ENCODE measurements at places on chromosomes 13 and 19. TPM values are rescaled to one million over a fixed set of nuclear protein-coding genes. Genes with fewer than 3 reads are reported as not detected.

- H3K4me3 ChIP-seq, result no peak overlapping the region
- peak; percentile 9 for DNase-seq
- H3K27ac ChIP-seq, result peak overlapping the region; percentile 20
- no peaks in the 10 kb centered on the region for H3K27me3 ChIP-seq
- H3K4me1 ChIP-seq, result peaks cover 84% of the 10 kb centered on the region
Measured at GRCh38 chr13:45333977-45334922, 6.7 kb downstream of the TPT1 start.

DNA sequence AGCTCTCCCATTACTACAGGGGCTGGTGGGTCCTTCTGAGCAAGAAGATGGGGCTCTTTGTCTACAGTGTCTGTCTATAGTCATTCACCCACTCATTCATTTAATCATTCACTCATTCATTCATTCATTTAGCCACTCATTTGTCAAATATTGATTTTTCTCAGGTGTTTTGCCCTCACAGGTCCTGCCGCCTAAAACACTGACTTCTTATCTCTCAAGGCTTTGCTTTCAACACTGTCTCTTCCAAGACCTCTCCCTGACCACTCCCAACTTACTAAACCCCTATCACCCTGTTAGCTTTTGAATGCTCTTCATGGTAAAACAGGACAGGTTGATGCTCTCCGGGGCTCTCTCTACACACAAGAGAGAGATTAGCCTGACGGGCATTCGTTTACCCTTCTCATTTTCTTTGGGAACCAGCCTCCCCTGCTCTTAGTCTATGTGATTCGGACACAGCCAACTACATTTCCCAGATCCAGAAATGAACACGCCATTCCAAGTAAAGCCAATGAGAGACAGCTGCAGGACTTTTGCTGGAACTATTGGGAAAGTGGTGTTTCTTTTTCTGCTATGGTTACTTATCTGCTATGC is 22.7 kb downstream of the FAM187B start:
- no peaks in the 10 kb centered on the region for H3K4me1 ChIP-seq
- H3K4me3 ChIP-seq, result no peak overlapping the region
- peaks cover 6% of the 10 kb centered on the region for H3K27me3 ChIP-seq
- H3K36me3 ChIP-seq, result no peaks in the 10 kb centered on the region

GRCh38 chr19:38059897-38060296 is 152.9 kb downstream of the SIPA1L3 start:
- peaks cover 10% of the 10 kb centered on the region for H3K4me1 ChIP-seq
- DNase-seq, result no peak
- no peak overlapping the region for H3K4me3 ChIP-seq

- peaks cover 2% of the 10 kb centered on the region for H3K27me3 ChIP-seq
- no peak overlapping the region for H3K4me3 ChIP-seq
- peak overlapping the region; percentile 91 for H3K27ac ChIP-seq
- DNase-seq, result peak; percentile 95
- H3K36me3 ChIP-seq, result no peaks in the 10 kb centered on the region
Measured at GRCh38 chr13:31045286-31046081, 113.0 kb downstream of the TEX26 start.

DNA sequence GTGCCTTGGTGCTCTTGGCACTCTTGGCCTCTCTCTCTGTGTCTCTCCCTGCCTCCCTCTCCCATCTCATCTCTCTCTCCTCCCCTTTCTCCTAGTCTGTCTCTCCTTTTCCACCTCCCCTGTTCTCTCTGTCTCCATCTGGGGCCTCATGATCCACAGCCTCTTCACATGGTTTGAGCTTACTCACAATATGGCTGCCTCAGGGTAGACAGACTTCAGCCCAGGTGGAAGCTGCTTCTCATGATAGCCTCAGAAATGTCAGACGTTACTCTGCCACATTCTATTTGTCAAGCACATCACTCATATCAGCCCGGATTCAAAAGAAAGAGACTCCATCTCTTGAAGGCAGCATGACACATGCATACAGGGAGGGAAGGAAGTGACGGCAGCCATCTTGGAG is 18.4 kb upstream of the S1PR4 start:
- H3K27ac ChIP-seq, result no peak overlapping the region
- H3K36me3 ChIP-seq, result no peaks in the 10 kb centered on the region
- H3K27me3 ChIP-seq, result no peaks in the 10 kb centered on the region
- H3K4me3 ChIP-seq, result no peak overlapping the region
- peaks cover 10% of the 10 kb centered on the region for H3K4me1 ChIP-seq

DNA sequence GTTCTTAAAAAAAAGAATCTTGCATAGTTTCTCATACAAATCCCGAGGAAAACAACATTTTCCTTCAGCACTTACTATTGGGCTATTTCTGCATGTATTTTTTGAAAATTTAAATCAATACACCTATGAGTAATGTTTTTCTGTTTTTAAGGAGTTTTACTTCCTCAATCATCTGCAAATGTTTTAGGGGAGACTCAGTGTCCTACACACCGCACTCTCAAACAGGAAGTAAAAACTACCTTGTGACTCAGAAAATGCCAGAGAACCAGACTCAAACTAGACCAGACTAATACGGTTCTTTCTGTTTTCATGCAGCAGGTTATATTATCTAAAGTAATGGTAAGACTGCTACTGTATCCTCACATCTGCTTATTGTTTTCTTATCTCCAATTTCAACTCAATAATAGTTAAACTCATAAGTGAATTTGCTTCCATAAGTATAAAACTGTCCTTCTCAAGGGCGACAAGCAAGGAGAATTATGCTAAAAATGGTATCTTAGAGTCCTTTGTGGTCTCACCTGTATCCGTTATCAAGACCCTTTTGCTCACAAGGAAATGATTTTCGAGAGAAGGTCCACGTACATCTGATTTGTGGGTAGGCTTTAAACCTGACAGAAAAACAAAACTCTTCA is 52.5 kb downstream of the FLT3 start:
- no peaks in the 10 kb centered on the region for H3K4me1 ChIP-seq
- no peak overlapping the region for H3K4me3 ChIP-seq
- peaks cover 5% of the 10 kb centered on the region for H3K27me3 ChIP-seq
- no peak for DNase-seq
- no peak overlapping the region for H3K27ac ChIP-seq

DNA sequence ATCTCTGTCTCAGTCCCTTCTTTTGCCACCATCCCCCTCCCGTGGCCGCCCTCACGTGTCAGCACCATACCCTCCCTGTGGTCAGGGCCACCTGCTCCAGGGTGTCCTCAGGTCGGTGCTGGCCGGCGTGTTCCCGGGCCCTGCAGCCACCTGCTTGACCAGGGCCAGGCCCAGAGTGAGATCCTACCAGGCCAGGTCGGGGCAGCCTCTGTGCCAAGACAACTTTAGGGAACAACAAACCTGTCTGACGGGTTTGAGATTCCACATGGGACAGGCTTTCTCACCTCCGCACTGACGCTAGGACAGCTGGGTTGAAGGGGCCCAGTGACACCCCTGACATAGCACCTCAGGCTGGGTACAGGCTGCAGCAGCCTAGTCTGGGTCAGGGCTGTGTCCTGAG is 7.5 kb upstream of the SBNO2 start:
- H3K27ac ChIP-seq, result no peak overlapping the region
- H3K36me3 ChIP-seq, result no peaks in the 10 kb centered on the region
- peak; percentile 74 for DNase-seq
- H3K4me1 ChIP-seq, result peaks cover 26% of the 10 kb centered on the region

DNA sequence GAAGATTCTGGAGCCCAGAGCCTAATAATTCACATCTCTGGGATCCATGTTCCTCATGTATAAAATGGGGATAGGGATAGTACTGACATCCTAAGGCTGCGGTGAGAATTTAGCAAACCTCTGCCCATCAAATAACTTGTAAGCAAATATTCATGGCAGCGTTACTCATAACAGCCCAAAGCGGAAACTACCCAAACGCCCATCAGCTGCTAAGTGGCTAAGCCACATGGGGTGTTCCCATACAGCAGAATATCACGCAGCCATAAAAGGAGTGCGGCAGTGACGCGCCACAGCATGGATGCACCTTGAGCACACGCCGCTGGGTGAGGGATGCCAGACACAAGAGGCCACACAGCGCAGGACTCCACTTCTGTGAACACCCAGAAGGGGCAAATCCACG is 19.7 kb downstream of the VRK3 start:
- peaks cover 11% of the 10 kb centered on the region for H3K4me1 ChIP-seq
- H3K36me3 ChIP-seq, result peaks cover 67% of the 10 kb centered on the region
- H3K4me3 ChIP-seq, result no peak overlapping the region

DNA sequence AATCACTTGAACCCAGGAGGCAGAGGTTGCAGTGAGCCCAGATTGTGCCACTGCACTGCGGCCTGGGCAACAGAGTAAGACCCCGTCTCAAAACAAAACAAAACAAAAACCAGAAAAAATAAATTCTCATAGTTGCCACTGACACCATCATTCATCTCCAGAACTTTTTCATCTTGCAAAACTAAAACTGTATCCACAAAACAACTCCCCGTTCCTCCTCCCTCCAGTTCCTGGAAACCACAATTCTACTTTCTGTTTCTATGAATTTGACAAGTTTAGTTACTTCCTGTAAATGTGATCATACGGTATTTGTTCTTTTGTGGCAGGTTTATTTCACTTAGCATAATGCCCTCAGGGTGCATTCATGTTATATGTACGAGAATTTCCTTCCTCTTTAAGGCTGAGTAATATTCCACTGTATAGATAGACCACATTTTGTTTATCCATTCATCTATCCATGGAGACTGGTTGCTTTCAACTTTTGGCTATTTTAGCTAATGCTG is 13.2 kb upstream of the ADGRE5 start:
- no peaks in the 10 kb centered on the region for H3K36me3 ChIP-seq
- H3K4me3 ChIP-seq, result no peak overlapping the region
- no peak overlapping the region for H3K27ac ChIP-seq
- peaks cover 19% of the 10 kb centered on the region for H3K4me1 ChIP-seq
- no peaks in the 10 kb centered on the region for H3K27me3 ChIP-seq

DNA sequence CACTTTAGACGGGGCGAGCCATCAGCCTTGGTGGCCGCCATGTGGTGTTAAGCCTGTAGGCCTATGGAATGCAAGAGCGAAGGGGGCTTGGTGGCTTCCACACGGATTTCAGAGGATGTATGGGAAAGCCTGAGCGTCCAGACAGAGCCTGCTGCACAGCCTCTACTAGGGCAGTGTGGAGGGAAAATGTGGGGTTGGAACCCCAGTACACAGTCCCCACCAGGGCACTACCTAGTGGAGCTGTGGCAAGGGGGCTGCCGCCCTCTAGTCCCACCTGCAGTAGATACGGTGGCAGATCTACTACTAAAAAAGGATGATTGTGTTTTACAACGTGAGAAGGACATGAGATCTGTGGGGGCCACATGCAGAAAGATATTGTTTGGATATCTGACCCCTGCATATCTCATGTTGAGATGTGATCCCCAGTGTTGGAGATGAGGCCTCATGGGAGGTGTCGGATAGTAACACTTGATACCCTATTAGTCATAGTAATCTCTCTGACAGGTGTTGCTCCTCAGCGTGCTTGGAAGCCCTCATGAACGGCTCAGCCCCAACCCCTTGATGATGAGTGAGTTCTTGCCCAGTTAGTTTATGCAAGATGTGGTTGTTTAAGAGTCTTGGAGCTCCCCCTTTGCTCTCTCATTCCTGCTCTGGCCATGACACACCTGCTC is 45.6 kb downstream of the LHFPL6 start:
- H3K27me3 ChIP-seq, result no peaks in the 10 kb centered on the region
- H3K4me1 ChIP-seq, result peaks cover 7% of the 10 kb centered on the region
- peak; percentile 2 for DNase-seq

GRCh38 chr19:45553464-45553863 is 31.1 kb downstream of the OPA3 start:
- H3K4me1 ChIP-seq, result peaks cover under 1% of the 10 kb centered on the region
- H3K27ac ChIP-seq, result no peak overlapping the region
- no peak overlapping the region for H3K4me3 ChIP-seq
- DNase-seq, result peak; percentile 26
- H3K36me3 ChIP-seq, result no peaks in the 10 kb centered on the region

DNA sequence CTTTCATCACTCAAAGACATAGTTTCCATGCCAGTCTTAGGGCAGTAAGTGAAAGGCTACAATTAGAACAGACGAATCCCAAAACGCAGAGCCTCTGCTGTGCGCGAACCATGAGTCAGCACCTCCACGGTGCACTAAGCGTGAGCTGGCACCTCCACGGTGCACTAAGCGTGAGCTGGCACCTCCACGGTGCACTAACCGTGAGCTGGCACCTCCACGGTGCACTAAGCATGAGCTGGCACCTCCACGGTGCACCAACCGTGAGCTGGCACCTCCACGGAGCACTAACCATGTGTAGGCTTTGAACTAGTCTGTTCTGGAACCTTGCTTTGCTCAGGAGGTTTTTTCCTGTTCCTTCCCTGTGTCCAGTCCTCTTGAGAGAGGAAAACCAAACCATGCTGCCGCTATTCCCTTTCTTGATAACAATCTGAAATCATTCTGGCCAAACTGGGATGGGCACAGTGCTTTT is 120.6 kb downstream of the IRS2 start:
- no peaks in the 10 kb centered on the region for H3K4me1 ChIP-seq
- H3K36me3 ChIP-seq, result no peaks in the 10 kb centered on the region
- no peak overlapping the region for H3K4me3 ChIP-seq
- no peaks in the 10 kb centered on the region for H3K27me3 ChIP-seq

- H3K27ac ChIP-seq, result no peak overlapping the region
- no peak overlapping the region for H3K4me3 ChIP-seq
- no peaks in the 10 kb centered on the region for H3K36me3 ChIP-seq
- no peaks in the 10 kb centered on the region for H3K27me3 ChIP-seq
- no peaks in the 10 kb centered on the region for H3K4me1 ChIP-seq
Measured at GRCh38 chr13:66003558-66003957, 1226.6 kb downstream of the PCDH9 start.

Gene RDH8
- total RNA-seq, result not detected

Gene SERTAD3
- total RNA-seq, result 23.5 TPM

Gene FBXO27
- 4.7 TPM for total RNA-seq

Gene SMIM44
- total RNA-seq, result not detected

Gene CGB1
- total RNA-seq, result 0.29 TPM
